ENCODE measurements at places on chromosomes 3 and 15.

DNA sequence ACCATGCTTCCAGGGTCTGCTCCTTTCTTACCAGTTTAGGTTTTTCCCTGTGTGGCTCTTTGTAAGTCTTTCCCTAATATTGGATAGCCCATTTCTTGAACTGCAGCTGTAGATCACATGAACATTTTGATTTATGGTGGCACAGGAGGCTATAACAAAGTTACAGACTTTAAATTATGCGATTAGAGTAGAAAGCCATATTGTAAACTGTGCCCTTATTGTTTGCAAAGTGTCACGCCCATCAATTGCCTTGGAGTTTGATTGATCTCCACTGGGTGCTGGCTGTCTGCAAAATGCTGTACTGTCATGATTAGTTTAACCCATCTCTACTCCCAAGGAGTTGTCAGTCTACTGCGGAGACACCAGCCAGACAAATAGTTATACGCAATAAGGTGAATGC lies 110.3 kb downstream of the CACNA2D3 start:
- DNase-seq, result no peak

- no peak for DNase-seq
These were observed 104.3 kb upstream of the MEIS2 start for GRCh38 chr15:37204692-37205091.

DNA sequence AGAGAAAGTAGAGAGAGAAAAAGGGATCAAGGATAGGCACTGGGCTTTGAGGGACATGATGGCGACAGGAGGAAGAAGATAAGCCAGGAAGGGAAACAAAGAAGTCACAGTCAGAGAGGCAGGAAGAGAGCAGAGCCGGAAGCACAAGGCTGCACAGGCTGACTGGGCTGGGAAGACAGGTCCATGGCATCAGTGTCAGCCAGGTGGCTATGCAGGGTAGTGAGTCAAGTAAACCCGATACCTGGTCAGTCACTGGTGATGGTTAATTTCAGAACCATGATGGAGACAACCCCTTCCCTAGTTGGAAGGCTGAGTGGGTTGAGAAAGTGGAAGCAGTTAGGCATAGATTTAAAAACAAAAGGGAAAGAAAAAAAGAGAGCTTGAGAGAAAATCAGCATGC lies 203.8 kb downstream of the EPHB1 start:
- no peak for DNase-seq

DNA sequence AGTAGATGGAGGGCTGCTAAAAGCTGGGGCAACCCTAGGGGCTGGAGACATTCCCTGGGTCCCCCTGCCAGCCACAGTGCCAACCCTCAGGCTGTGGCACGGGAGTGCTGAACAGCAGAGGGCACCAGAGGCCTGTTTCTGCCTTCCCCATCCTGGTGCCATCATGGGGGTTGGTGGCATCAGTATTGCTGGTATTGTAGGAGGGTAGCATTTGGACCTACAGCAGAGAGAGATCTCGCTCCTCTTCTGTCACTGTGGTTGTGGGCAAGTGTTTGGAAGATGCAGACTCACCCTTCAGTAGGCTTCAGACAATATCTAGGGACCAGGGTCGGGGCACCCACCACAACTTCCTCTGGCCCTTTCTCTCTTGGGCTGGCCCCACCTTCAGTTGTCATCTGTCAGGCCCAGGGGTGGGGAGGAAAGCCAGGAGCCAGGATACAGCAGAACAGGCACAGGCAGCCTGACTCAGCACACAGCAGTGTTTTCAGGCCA lies 123.5 kb downstream of the RPLP1 start:
- DNase-seq, result peak; percentile 56

DNA sequence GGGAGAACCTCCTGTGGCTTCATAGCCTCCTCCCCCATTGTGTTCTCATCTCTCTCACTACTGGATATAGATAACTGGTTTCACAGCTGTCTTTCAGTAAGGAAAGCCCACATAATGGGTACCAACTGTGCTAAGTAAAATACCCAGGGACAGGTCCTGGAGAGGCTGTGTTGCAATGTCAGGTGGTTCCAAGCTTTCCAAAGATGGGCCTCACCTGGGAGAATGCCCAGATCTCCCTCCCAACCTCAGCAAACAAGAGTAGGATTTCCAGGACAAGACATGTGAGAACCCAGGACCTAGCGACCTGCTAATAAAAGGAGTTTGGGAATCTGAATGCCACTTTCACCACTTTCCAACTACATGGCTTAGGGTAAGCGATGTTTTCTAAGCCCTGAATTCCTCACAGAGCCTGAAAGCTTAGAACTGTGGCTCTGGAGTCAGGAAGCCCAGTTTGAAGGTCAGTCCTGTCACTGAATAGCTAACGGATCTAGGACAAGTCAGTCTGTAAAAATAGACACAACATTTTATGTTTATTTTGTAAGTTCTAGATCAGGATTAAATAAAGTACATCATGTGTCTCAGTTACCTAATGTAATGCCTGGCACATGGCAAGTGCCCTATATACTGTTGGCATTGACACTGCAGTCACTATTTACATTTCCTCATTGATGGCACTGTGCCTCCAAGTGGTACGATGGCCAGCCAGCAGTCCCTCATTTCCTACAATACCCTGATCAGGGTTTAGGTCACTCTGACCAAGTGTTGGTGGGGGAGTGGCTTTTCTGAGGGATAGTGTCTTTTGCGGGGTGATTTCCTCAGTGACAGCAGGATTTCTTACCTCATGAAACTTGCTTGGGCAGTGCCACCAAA lies 11.9 kb downstream of the CERS3 start:
- DNase-seq, result no peak

GRCh38 chr15:76840830-76841460 lies 64.2 kb downstream of the SCAPER start:
- DNase-seq, result no peak

- no peak for DNase-seq
These were observed 72.8 kb downstream of the KLF15 start for GRCh38 chr3:126284258-126284904.

GRCh38 chr3:8451696-8452095 lies 49.9 kb upstream of the LMCD1 start:
- no peak for DNase-seq

DNA sequence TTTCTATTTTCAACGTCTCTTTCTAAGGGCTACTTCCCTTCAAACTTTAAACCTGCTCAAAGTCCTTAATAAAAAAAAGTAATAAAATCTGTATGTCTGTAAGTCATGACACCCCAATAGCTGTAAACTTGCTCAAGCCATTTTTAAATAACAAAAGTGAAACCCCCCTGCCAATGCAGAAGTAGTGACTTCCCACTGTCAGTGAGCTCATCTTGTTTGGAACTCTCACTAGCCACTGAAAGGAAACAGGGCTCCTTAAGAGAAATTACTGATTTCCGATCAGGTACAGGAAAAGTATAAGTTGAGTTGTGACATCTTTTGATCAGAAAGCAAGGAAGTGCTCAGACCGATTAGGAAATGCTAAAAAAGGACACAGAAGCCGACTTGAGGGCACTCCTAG lies 27.6 kb upstream of the GPR171 start:
- no peak for DNase-seq

- no peak for DNase-seq
These were observed 2.6 kb upstream of the PIGZ start for GRCh38 chr3:196971094-196971698.

Data from stimulated activated CD8-positive, alpha-beta memory T cell treated with anti-CD3 and anti-CD28 coated beads, Interleukin-2, amount 100 ng/mL, for 1 hour (primary cell).